ENCODE measurements at places on chromosomes 6 and 20. TPM values are rescaled to one million over a fixed set of nuclear protein-coding genes. Genes with fewer than 3 reads are reported as not detected.
A peak's percentile ranks its signal among the peaks of the same experiment; 100 is the strongest.

TDP2 gene
- total RNA-seq, result 32.8 TPM

HLA-DQB1 gene
- total RNA-seq, result 4.2 TPM

DNA sequence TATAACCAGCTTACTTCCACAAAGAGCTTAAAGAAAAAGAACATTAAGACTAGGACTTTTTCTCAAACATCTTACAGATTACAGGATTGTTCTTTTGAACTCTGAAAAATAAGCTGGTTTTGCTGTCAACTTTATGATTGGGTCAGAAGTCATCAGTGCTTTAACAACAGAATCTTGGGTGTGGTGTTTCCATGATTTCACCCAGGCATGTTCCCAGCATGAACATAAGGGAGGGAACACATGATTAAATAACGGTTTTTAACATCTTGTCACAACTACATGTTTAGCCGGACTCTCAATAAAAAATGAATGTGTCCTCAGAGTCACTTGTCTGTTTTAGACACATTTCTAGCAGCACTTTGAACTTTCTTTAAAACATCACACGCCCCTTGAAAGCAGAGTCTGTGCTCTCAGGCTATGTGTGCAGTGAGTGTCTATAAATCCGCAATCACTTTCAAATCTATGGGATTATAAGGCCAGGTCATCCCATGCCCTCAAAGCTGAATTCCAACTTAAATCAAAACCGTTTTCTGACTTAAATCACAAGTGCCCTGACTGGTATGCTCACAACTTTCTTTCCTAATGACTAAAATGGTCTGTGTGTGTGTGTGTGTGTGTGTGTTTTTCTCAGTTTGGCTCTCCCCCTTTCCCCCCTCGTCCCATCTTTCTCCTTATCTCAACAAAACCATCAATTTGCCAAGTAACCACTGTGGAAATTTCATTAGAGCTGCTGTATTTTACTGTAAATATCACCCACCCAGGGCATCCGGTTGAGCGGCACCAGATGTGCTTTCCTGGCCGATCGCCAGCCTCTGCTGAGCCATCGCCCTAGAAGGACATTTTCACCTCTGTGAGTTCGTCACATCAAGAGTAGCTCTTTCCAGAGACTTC is 216.8 kb upstream of the DTNBP1 start:
- peak; percentile 92 for DNase-seq

GRCh38 chr6:126531286-126531685 is 191.4 kb downstream of the CENPW start:
- no peak for DNase-seq
